ENCODE measurements at places on chromosomes 4 and X. TPM values are rescaled to one million over a fixed set of nuclear protein-coding genes. Genes with fewer than 3 reads are reported as not detected.

- no peak for DNase-seq
These were observed 74.0 kb upstream of the INTU start for GRCh38 chr4:127558489-127559407.

GRCh38 chr4:147833254-147833653 is 101.4 kb downstream of the ARHGAP10 start:
- no peak for DNase-seq

DNA sequence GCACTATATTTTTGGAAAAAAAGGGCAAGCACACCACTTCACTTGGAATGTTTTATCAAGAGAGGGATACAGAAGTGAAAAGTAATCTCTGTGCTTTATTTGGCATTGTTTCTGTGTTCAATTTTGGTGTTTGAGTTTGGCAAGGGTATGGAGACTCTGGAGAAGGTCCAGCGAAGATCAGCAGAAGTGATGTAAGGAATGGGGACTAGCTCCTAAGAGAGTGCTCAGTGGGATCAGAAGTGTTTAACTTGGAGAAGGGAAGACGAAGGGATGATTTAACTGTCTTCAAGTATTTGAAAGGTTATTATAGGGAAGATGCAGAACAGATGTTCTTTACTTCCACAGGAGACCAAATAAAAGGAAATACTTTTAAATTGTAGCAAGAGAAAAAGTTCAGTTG is 74.3 kb downstream of the CFAP299 start:
- DNase-seq = no peak

- no peak for DNase-seq
These were observed 41.1 kb downstream of the CRMP1 start for GRCh38 chr4:5851637-5852301.

GRCh38 chr4:5982156-5982973 is 35.9 kb downstream of the C4orf50 start:
- DNase-seq = no peak

- DNase-seq = no peak
These were observed 49.6 kb downstream of the KLF8 start for GRCh38 chrX:56281789-56282188.

DNA sequence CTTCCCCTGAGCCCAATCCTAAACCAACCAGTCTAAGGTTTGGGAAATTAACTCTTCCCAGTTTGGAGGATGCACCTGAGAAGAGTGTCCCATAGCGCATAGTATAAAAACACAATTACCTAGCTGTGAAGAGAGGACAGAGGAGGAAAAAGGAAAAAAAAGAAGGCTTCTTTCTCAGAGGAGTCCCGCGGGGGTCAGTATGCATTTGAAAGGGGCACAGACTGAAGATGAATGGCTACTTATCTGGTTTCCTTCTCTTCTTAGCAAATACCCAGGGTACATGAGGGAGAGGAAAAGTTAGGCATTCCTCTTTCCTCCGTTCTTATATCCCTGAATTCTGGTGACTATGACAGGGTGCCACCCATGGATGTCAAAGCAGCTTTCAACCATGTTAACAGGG is 96.9 kb downstream of the TMEM47 start:
- DNase-seq = no peak

- DNase-seq = no peak
These were observed 4.4 kb upstream of the CCDC149 start for GRCh38 chr4:24917076-24917856.

DNA sequence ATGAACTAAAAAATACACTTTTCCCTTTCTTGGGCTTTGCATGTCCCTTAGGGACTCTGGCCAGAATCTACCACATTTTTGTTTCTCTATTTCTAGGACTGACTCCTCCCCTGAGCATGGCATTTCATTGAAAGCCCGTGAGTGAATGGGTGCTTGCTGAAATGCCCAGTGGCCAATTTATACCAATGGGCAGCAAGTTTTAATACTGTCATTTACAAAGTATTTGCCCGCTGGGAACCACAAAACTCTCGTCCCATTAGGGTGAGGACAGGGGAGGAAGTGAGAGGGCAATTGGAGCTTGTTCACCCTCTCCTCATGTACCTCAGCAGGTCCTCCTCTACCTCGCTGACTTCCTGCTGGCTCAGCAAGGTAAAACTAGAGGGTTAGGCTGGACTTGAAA is 1.1 kb downstream of the SRPX2 start:
- DNase-seq = no peak

- DNase-seq = no peak
These were observed 54.8 kb downstream of the DHRSX start for GRCh38 chrX:2445662-2446623.

DNA sequence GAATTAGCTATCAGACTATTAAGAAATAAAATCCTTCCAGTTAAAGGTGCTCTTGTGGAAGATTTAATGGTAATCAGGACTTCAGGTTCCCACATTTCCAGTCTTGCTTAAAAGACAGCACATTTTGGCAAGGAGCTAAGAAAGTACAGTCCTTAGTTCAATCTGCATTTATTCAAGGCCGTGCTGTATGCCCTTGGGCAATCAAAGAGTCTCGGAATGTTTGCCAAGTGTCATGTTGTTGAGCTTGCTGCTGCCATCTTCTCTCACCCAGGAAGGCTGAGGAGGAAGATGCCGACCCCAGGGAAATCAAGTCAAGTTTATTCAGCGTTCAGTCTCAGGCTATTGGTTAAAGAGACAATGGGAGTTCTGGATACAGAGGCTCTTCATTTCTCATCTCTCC is 388.1 kb upstream of the IGFBP7 start:
- no peak for DNase-seq

GRCh38 chrX:144798972-144799371 is 448.3 kb upstream of the SPANXN1 start:
- DNase-seq = no peak

DNA sequence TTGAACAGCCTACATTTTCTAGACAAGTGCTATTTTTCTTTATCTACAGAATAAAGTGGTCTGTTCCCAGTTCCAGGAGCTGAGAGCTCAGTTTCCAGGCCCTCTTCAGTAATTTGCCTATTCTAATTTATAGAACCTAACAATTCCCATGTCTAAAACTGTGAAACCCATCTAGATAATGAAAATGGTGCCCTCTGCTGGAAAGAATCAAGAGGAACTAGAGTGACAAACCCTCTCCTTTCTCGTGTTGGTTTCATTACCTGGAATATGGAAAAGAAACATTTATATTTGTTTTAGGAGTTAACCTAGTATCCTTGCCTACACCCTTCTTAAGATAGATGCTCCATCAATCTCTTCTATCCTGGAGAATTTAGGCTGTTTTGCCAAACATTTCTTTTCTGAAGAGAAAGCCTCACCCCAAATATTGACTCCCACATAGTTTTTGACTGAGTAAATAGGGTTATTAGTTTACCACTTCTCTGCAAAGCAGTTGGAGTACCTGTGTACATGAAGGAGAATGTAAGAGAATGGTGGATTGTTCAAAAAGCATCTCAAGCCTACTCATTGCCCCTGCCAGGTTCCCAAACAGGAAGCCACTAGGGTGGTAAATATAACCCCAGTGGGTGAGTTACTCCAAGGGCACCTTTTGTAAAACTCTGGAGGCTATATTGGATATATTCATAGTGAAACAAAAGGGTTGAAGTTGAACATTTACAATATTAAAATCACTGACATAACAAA is 121.6 kb downstream of the RASL11B start:
- DNase-seq = no peak

DNA sequence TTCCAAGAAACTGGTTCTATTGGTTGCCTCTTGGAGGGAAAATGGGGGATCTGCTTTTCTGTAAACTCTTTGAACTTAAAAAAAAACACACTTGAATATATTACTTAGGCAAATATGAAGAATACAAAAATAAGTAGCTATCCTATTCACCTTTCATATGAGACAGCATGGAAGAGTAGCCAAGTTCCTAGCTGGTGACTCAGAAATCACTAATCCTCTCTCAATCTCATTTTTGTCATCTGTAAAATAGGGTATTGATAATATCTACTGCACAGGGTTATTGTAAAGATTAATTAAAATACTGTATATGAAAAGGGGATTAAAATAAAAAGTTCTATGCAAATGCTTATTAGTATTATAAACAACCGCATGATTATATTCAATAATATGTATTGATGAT is 12.7 kb downstream of the MGARP start:
- no peak for DNase-seq

DNA sequence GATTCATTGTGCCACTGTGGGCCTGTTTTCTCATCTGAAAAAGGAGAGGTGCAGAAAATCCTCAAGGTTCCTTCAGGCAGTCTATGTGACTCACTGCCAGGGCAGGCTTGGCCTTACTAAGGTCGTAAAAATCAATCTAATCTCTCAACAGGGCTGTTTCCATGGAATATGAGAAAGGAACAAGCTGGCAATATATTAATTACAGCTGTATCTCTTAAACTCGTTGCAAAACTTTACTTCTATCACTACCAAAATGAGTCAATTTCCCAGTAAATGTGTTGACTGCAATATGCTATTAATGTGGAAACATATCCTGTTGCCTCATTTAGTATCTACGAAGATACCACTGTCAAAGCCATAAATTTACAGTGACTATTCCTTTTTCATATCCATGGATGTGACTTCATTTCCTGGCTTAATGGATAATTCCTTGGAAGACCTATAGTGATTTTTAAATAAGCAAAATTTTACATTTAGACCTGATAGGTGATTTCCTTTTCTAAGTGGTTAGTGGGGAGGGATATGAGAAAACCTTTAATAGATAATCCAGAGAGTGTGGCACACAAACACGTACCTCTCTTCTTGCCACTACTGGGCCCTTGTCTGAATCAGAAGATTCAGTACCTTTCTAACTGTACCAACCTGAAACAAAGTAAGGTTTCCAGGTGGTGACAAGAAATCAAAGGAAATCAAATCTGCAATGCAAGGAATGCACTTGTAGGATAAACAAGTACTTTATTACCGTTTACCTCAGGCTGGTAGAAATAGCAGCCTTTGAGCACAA is 127.4 kb upstream of the FTHL17 start:
- no peak for DNase-seq

Gene MAGEB3
- total RNA-seq = not detected

Gene CSAG2
- total RNA-seq = not detected

Gene UGT2B15
- total RNA-seq = not detected

Gene SSX1
- total RNA-seq = not detected

Gene GAGE1
- not detected for total RNA-seq

Gene IL3RA
- total RNA-seq = not detected

Gene MBTPS2
- total RNA-seq = 22.3 TPM

Gene ADAMTS3
- 0.10 TPM for total RNA-seq

Gene BMX
- total RNA-seq = not detected

Measured in glutamatergic neuron (in vitro differentiated cells).